ENCODE measurements at places on chromosomes 6 and 20.

DNA sequence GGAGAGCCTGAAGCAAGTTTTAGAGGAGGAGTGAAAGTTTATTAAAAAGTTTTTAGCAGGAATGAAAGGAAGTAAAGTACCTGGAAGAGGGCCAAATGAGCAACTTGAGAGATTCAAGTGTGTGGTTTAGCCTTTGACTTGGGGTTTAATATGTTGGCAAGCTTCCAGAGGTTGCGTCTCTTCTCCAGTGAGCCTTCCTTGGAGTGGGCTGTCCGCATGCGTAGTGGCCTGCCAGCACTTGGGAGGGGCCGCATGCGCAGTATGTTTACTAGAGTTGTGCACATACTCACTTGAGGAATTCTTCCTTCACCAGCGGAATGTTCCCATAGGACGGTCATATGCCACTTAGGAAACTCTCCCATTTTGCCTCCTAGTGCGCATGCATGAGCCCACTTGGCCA, 235.2 kb downstream of the ALDH8A1 start:
- DNase-seq: no peak

- no peak for DNase-seq
Observed at GRCh38 chr6:134376785-134377184, 58.9 kb upstream of the SGK1 start.

DNA sequence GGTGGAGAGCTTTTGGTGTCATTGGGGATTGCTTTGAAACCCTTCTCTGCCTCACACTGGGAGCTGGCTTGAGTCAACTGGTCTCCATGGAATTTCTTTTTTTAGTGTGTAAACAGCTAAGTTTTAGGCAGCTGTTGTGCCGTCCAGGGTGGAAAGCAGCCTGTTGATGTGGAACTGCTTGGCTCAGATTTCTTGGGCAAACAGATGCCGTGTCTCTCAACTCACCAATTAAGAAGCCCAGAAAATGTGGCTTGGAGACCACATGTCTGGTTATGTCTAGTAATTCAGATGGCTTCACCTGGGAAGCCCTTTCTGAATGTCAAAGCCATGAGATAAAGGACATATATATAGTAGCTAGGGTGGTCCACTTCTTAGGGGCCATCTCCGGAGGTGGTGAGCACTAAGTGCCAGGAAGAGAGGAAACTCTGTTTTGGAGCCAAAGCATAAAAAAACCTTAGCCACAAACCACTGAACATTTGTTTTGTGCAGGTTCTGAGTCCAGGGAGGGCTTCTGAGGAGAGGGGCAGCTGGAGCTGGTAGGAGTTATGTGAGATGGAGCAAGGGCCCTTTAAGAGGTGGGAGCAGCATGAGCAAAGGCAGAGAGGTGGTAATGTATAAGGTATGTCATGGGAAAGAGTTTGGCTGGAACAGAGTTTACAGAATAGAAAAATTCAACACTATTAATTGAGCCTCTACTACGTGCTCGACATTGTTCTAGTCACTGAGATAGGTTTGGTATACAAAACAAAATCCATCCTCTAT, 31.2 kb downstream of the SRSF3 start:
- DNase-seq: no peak

DNA sequence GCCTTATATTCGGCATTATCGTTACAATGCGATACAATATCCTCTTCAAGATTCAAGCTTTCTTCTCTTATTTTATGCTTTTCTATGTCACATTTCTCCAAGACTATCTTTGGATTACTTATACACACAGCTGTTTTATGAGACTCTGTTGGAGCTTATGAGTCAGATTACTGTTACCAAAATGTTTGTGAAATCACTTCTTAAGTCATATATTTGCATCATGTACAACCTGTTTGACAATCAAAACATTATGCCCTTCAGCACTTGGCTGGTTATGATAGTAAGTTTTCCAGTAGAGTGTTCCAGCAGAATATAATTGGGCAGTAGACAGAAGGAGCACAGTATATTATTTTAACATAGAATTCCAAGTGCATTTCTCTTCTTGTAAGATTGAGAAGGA, 35.2 kb downstream of the BMP6 start:
- DNase-seq: no peak

GRCh38 chr6:121759370-121759769, 323.9 kb downstream of the GJA1 start:
- DNase-seq: no peak

DNA sequence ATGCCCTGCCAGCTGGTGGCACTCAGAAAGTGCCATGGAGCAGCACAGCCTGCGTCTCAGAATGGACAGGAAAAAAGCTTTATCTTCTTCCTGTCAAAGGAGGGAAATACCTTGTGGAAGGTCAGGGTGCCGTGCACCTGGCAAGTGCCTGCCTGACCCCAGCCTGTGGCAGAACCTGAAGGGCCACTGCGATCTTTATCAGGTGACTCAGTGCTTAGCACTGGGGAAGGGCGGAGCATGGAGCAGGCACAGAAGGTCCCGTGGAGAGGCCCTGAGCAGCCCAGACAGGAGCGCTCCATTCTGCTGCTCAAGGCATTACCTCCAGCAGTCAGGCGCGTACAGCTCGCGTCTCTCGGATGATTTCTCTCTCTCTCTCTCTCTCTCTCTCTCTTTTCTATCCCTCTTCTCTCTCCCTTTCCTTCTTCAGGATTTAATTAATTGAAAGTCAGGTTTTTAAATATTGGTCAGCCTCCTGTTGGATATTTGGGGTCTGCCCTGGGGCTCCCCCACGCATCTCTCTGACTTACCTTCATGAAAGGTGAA, 31.7 kb downstream of the FOXC1 start:
- DNase-seq: no peak

GRCh38 chr6:114430534-114431124, 87.8 kb upstream of the HS3ST5 start:
- no peak for DNase-seq

- no peak for DNase-seq
Observed at GRCh38 chr6:111782887-111783466, 90.3 kb downstream of the FYN start.

GRCh38 chr6:111718326-111718725, 112.6 kb upstream of the TRAF3IP2 start:
- DNase-seq: no peak

GRCh38 chr20:3753098-3753497, 14.5 kb downstream of the ADISSP start:
- DNase-seq: peak; percentile 53

GRCh38 chr20:22410556-22411130, 173.7 kb downstream of the FOXA2 start:
- DNase-seq: no peak

DNA sequence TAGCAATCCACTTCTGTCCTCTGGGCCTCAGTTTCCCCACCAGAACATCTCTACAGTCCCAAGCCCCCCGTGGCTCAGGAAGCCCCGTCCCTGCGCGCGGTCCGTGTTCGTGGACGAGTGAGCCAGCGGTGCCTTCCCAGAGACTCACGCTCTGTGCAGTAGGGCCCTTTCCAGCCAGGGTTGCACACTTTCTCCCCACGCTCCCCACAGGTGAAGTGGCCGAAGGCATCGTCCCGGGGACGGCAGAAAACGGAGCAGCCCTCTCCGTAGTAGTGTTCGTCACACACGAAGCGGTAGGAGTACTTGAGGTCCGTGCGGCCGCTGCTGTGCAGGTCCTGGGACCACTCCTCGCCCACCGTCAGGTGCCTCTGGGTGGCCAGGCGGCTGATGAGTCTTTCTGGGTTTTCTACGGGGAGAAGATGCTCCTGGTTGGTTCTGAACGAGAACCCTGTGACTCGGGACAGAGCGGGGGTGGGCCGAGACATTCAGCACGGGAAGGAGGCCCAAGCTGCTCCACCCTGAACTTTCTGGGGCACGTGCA, 2.7 kb downstream of the DLL1 start:
- no peak for DNase-seq

DNA sequence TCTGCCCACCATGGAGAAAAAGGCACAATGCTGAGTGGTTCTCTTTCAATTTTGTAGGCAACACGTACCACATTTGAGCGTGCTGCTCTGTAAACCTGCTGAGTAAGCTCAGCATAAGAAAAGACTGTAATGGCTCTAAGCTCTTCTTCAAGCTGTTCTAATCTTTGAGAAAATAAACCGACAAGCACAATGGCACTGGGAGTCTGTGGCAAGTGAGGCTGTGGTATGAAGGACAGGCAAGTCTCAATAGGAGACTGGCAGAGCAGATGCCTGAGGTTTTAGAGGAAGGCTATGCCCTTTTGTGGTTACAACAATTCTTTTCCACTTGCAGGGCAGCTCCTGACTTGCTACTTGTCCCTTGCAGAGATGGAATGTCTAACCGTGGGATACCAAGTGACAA, 136.7 kb upstream of the EXOC2 start:
- DNase-seq: no peak

- DNase-seq: no peak
Observed at GRCh38 chr6:90805619-90806155, 218.8 kb upstream of the MAP3K7 start.

- no peak for DNase-seq
Observed at GRCh38 chr6:161400671-161401070, 126.8 kb upstream of the AGPAT4 start.

DNA sequence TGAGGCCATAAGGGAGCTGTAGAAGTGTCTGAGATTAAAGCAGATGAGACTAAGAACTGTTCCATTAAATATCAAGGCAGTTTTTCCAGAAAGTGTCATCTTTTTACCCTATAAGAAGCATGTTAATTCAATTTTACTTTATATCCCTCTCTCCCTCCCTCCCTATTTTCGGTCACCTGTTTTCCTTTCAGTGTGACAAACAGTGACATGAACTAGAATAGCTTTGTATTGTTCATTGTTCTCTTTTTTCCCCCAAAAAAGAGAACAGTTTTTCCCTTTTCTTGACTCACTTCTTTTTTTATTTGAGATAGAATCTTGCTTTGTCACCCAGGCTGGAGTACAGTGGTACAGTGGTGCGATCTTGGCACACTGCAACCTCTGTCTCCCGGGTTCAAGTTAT, 269.3 kb downstream of the ZFAND3 start:
- no peak for DNase-seq

GRCh38 chr20:34644345-34644744, 32.5 kb downstream of the PIGU start:
- no peak for DNase-seq

- no peak for DNase-seq
Observed at GRCh38 chr6:13671548-13672127, 40.0 kb downstream of the RANBP9 start.

DNA sequence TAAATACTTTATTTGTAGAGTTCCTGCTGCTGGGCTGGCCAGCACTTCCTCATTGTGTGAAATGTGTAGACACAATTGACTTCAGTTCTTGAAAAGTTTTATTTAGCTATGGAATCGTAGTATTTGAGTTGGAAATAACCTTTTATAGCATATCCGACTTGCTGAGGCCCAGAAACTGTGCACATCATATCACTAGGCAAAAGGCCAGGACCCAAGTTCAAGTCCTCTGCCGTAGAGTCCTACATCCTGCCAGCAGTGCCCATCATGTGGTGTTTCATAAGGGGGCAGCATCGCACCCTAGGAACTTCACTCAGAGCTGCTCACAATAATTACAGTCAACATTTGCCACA, 207.7 kb upstream of the SNX9 start:
- no peak for DNase-seq

All from stimulated activated CD4-positive, alpha-beta T cell treated with anti-CD3 and anti-CD28 coated beads, Interleukin-4, amount 100 ng/mL, for 1 hour (primary cell).